ENCODE measurements at places on chromosomes 1 and 21.

GRCh38 chr1:244801246-244801645 is 34.2 kb upstream of the COX20 start:
- DNase-seq = peak; percentile 87

DNA sequence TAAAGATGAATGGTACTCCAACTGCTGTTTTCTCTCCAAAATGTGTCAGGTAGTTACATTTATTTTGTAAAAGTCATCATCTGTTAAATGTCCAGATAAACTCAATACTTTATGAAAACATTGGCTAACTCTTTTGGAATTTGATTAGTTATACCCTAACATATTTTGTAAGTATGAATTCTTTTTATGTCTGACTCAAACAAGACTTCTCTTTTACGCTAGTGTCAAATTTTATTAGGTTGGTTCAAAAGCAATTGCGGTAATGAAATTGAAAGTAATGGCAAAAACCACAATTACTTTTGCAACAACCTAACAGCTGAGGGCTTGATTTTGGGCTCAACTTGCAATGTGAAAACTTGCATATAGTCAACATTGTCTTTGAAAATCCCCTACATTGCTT is 41.0 kb upstream of the USP25 start:
- no peak for DNase-seq

- DNase-seq = no peak
These were observed 114.3 kb downstream of the TGFB2 start for GRCh38 chr1:218459450-218459849.

DNA sequence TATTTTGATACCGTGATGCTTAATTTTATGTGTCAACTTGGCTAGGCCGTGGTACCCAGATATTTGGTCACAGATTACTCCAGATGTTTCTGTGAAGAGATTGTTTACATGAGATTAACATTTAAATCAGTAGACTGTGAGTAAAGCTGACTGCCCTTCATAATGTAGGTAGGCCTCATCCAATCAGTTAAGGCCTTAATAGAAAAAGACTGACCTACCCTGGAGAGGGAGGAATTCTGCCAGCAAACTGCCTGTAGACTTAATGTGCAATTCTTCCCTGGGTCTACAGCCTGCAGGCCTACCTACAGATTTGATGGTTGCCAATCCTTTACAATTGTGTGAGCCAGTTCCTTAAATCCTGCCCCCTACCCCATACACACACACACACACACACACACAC is 4.3 kb downstream of the SETSIP start:
- DNase-seq = no peak

DNA sequence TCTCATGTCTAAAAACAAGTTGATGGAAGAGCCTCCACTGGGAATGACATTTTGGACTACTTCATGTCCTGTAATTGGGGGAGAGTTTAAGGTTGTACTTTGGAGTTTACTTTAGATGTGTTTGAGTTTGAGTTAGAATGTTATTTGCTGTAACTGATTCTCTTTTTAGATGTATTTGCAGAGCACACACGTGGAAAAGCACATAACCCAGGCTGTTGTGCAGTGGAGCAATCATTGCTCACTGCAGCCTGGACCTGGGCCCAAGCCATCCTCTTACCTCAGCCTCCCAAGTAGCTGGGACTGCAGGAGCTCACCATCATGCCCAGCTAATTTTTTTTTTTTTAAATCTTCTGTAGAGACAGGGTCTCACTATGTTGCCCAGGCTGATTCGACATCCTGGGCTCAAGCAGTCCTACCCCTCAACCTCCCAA is 36.7 kb upstream of the SH3D21 start:
- peak; percentile 94 for DNase-seq

DNA sequence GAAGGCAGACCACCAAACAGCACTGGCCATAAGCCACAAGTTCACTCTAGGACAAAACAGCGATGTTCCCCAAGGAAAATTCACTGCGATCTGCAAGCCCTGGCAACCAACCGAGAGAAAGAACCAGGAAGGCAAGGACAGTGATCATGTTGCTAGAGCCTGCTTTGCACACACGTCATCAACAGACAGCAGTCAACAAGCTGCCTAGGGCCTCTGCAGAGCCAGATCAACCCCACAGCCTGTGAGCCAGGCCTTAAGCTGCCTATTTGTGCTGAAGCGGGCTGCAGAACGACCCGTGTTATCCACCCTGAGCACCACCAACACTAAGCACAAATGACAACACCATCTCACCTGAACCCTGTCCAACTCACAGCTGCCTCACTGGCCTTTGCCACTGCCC is 6.2 kb upstream of the YRDC start:
- DNase-seq = no peak

DNA sequence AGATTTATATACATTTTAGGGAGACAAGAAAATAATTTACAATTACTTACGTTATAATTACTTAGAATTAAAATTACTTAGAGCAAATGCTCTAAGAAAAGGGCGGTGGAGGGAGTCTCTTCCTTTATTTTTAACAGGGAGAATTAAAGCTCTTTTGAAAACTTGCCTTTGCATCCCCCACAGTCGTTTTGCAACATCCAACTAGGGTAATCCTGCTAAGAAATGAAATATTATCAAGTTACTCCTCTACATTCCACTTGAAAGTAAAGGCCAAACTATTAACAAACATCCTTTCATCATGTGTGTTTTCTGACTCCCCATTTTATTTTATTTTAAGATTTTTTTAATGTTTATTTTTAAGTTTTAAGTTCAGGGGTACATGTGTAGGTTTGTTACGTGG is 1358.5 kb downstream of the NCAM2 start:
- no peak for DNase-seq

DNA sequence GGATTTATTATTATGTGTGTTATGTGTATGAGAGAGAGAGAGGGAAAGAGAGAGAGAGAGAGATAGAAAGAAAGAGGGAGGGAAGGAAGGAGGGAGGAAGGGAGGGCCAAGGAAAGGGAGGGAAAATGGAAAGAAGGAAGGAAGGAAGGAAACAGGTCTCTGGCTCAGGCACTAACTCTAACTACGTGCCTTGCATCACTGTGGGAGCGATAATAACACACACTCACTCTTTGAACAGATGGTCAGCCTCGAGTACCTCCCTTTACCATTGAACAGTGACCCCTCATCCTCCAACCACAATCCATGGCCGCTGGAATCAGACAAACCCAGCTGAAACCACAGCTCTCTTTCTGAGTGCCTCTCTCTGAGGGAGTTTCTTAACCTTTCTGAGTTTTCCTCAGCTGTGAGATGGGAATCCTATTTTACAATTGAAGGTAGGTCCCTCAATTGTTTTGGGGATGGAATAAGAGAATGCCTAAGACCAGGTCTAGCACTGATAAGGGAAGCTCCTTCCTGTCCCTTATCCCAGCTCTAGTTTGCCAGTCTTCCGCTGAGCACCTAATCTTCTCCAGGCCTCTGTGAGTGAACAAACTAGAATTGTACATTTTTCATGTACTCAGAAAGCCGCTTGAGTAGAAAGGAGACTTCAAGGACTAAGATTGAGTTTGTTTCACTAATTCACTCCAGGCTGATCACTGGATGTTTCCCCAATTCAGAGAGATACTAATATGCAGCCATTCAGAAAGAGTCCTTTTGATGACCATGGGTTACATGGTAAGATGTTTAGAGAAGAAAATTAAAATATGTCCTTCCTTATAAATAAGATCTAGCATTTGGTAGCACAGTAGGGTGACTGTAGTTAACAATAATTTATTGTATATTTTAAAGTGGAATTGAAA is 62.8 kb downstream of the IRF2BP2 start:
- no peak for DNase-seq

- DNase-seq = no peak
These were observed 505.2 kb downstream of the PLPP3 start for GRCh38 chr1:56074007-56074651.

GRCh38 chr1:183267646-183268431 is 81.8 kb downstream of the LAMC2 start:
- no peak for DNase-seq

DNA sequence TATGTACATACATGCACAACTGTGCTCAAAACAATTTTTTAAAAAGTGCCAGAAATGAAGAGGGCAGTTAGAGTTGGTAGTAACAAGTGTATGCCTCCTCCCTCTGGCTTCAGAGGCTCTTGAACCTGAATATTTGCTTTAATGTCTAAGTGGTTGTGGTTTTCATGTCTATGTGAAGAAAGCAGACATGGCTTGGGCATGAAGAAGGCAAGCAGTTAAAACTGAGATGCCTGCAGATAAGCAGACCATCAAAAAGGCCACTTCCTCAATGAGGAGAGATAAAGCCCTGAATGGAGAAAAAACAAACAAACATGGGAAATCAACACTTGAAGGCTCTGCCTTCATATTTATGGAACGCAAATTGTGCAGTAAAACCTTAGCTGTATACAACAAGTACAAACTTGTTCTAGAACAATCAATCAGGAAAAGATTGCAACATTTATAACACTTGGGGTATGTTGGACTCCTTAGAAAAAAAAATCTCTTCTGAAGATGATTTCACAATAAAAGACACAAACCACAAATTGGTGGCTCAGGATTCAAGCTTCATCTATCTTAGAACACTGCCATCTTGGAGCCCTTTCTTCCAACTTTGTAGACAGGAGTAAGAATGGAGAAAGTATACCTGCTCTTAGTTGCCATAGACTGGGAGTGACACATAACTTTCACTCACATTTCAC is 52.7 kb upstream of the PLA2G4A start:
- DNase-seq = no peak

DNA sequence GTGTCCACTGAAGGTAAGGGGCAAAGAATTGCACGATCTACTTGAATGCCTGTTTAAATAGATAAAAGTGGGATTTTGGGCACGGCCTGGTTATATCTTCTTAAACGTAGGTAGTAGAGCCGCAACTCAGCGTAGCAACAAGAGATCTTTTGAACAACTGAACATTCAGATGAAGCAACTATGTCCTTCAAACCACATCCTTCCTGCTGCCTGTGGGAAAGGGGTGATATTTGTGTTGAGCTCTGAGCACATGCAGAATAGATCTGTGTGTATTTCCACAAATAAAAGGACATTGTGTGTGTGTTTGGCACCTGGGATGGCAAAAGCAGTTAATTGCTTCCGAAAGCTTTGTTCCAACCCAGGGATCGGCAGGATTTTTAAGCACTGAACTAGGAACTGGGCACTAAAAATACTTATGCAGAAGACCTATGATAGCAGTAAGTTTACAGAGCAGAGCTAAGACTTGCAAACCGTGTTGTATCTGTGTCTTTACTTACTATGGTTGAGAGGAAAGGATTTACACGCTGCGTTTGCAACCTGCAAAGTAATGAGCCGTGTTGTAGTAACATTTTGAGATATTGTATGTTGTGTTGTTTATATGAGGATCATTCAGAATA is 333.4 kb downstream of the CHRM3 start:
- no peak for DNase-seq

DNA sequence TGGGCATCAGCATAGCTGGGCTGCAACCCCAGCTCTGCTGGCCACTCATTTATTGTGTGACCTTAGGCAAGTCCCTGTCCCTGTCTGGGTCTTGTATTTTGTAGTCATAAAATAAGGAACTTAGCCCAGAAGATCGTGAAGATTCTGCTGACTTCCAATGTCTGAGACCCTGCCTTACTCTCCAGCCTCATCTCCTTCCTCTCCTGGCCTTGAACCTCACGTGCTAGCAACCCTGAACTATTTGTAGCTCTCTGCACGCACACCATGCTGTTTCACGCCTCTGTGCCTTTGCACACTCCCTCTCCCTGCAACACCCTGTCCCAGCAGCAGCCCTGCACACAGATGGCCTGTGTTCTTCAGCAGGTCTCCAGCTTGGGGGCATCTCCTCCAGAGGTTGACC is 121.1 kb downstream of the LACTBL1 start:
- DNase-seq = no peak

DNA sequence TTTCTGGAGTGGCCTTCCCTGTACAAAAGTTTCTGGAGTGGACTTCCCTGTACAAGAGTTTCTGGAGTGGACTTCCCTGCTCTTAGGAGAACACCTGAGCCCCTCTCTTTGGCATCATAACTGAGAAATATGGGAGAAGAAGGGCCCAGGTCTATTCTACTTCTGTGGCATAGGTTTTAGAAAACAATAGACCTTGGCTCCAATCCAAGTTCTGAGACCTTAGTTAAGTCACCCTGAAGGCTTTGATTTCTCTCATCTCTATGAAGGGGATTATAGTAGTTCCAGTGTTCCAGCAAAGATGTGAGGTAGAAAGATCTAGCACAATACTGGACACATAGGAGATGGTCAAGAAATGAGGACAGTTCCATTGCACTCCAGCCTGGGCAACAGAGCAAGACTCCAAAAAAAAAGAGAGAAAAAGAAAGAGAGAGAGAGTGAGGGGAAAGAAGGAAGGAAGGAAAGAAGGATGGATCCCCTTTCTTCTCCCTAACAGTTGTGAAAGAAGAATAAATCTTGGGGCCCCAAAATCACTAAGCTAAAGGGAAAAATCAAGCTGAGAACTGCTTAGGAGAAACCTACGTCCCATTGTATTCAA is 13.3 kb upstream of the EIF4G3 start:
- DNase-seq = no peak

DNA sequence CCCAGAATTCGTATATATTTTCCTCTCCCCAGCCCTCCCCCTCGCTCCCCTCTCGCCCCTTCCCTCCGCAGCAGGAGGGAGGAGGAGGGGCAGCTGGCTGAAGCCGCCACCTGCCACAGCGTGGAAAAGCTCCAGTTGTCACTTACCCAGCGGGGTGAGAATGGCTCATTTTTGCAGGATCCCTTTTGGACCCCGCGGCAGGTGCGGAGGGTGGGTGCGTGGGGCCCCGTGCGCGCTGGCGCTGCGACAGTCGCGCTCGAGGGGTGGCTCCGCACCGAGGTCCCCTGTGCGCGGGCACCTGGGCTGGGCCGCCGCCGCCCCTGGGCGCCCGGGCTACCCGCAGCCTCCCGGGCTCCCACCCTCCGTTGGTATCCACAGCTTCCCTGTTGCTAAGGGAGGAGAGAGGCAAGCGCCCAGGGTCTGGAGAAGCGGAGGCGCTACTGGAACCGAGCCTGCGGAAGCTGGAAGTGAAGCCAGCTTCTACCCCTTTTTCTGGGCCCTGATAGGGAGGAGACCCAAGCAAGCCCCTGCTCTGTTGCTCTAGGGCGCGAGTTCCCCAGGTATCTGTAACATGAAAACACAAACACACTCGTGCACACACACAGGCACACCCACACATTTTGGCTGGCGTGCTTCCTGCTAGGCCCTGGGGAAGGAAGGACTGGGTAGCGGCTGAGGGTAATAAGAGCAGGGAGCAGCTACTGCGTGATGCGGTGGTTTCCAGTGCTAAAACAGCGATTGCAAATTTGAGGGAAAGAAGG is at the start of gene ERICH3:
ERICH3 (minus strand) TSS at position 442 of the 761 bp plus-strand sequence; CDS start at position 169, 273 bp downstream.
- no peak for DNase-seq

DNA sequence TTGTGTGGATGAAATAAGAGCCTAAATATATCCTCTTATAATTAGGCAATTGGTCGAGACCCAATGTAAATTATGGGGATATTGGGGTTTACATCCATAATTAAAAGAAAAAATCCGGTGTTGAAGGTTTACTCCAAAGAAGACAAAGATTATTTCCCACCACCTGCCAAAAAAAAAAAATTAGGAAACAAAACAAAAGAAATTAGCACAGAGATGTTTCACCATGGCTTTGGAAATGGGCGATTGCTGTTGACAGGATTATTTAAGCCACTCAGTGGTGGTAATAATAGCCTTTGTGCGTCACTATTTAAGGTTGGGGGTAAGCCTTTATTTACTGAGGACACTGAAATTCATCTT is 585 bp upstream of the GLRX2 start:
- DNase-seq = no peak

- peak; percentile 8 for DNase-seq
These were observed 251.1 kb upstream of the ADGRL2 start for GRCh38 chr1:81549588-81550127.
